Activated naive CD4-positive, alpha-beta T cell treated with anti-CD3 and anti-CD28 coated beads for 36 hours (primary cell): ENCODE measurements at places on chromosomes 1 and 21. TPM values are rescaled to one million over a fixed set of nuclear protein-coding genes. Genes with fewer than 3 reads are reported as not detected.
A peak's percentile ranks its signal among the peaks of the same experiment; 100 is the strongest.

GRCh38 chr1:117942293-117942692, 12.8 kb downstream of the WDR3 start:
- H3K4me1 ChIP-seq: no peaks in the 10 kb centered on the region
- peaks cover 53% of the 10 kb centered on the region for H3K36me3 ChIP-seq
- no peak overlapping the region for H3K27ac ChIP-seq
- no peak for DNase-seq
- no peak overlapping the region for H3K4me3 ChIP-seq

Gene DCDC2B
- not detected for total RNA-seq

Gene LCE6A
- not detected for total RNA-seq

GRCh38 chr21:14259747-14260146, 43.8 kb downstream of the RBM11 start:
- DNase-seq: no peak
- no peak overlapping the region for H3K27ac ChIP-seq
- H3K4me1 ChIP-seq: peaks cover 8% of the 10 kb centered on the region
- H3K27me3 ChIP-seq: no peaks in the 10 kb centered on the region
- no peak overlapping the region for H3K4me3 ChIP-seq

Gene LAPTM5
- 208 TPM for total RNA-seq

DNA sequence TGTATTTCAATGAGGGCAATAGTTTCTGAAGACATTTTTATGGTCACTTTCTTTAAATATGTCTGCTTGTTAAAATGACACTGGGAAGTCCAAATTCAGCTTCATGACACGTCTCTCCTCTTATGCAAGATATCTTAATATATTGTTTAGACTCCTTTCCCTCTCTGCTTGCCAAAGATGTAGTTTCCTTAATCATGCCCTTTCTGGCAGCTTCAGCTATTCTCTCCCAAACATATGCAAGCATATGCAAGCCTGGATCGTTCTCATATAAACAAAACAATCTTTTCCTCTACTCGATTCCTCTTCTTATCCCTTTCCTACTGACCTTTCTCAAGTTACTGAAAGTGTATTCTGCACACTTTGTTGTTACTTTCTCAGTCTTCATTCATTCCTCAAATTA, 372.2 kb downstream of the PTBP2 start:
- H3K27ac ChIP-seq: no peak overlapping the region
- no peaks in the 10 kb centered on the region for H3K27me3 ChIP-seq
- DNase-seq: no peak
- H3K36me3 ChIP-seq: peaks cover 8% of the 10 kb centered on the region

DNA sequence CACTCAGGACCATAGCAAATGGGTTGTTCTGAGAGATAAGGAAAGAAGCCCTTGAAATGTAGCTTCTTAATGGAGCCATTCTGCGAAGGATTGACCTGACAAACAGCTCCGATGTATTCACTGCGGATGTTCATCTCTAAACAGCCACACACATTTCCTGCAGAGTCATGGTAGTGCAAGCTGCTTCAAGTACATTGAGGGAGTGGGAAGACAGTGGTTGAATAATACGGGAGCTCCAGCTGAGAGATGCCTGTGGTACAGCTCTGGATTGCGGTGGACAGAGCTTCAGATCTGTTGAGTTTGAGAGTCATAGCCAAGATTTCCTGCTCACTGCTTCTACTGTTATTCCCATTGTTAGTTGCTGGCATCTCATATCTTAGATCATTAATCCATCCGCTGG, 86.6 kb downstream of the ZBTB18 start:
- peak; percentile 21 for DNase-seq
- peaks cover 3% of the 10 kb centered on the region for H3K27me3 ChIP-seq
- H3K4me3 ChIP-seq: peak overlapping the region; percentile 47
- H3K4me1 ChIP-seq: peaks cover 10% of the 10 kb centered on the region
- H3K27ac ChIP-seq: no peak overlapping the region

DNA sequence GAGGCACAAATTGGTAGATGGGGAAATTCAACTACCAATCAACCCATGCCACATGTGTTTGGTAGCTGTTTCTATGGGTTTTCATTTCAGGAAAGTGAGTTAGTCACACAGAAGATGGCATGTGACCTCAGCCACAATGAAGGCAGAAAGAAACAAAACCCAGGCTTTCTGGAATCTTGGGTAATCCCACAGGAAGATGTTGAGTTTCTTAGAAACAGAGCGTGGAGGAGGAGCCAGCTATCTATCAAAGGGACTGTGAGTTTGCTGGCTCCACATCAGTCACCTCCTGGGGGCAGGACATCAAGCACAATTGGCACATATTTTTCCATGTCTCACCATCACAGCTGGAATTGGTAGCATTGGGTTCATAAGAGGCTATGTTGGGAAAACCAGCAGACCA, 188.9 kb upstream of the PLXNA2 start:
- no peaks in the 10 kb centered on the region for H3K4me1 ChIP-seq
- no peak for DNase-seq
- H3K4me3 ChIP-seq: no peak overlapping the region
- no peak overlapping the region for H3K27ac ChIP-seq
- peaks cover 3% of the 10 kb centered on the region for H3K27me3 ChIP-seq
- H3K36me3 ChIP-seq: no peaks in the 10 kb centered on the region

DNA sequence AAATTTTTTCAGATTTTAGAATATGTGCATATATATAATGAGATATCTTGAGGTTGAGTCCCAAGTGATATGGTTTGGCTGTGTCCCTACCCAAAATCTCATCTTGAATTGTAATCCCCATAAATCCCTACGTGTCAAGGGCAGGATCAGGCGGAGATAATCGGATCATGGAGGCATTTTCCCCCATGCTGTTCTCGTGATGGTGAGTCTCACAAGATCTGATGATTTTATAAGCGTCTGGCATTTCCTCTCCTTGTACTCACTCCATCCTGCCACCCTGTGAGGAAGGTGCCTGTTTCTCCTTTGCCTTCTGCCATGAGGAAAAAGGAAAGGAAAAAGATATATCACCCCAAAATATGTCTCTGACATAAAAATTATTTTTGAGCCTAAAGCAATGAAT, 64.6 kb downstream of the TOR3A start:
- no peaks in the 10 kb centered on the region for H3K27me3 ChIP-seq
- peaks cover 23% of the 10 kb centered on the region for H3K4me1 ChIP-seq
- DNase-seq: no peak
- H3K27ac ChIP-seq: no peak overlapping the region
- H3K36me3 ChIP-seq: peaks cover 9% of the 10 kb centered on the region

DNA sequence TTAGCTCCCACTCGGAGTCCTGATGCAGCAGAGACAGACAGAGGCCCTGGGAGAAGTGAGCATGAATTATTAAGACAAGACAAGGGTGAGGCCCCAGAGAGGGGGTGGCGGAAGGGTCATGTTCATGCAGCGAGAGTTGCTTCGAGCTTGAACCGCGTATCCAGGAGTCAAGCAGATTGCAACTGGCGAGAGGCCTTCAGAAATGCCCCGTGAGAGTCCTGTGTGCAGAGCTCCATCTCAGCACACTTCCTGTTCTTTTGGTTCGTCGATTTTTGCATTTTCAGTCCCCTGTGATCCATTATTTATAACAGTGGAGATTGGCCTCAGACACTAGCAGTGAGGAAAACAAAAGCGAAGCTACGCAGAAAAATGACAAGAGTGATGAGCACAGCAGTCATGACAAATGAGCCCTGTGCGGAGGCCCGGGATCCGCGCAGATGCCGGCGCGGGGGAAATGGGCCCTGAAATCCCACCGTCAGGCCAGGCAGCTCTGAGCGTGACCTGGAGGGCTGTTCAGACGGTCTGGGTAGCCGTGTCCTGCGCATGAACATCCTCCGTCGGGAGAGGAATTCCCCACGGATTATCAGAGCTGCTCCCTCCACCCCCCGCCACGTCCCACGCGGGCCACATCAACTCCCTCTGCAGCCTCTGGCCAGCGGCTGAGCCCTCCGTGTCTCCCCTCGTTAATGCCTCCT, 15.0 kb downstream of the PDE9A start:
- peaks cover 2% of the 10 kb centered on the region for H3K4me1 ChIP-seq
- no peak overlapping the region for H3K4me3 ChIP-seq
- H3K27ac ChIP-seq: no peak overlapping the region
- no peaks in the 10 kb centered on the region for H3K27me3 ChIP-seq
- no peak for DNase-seq

DNA sequence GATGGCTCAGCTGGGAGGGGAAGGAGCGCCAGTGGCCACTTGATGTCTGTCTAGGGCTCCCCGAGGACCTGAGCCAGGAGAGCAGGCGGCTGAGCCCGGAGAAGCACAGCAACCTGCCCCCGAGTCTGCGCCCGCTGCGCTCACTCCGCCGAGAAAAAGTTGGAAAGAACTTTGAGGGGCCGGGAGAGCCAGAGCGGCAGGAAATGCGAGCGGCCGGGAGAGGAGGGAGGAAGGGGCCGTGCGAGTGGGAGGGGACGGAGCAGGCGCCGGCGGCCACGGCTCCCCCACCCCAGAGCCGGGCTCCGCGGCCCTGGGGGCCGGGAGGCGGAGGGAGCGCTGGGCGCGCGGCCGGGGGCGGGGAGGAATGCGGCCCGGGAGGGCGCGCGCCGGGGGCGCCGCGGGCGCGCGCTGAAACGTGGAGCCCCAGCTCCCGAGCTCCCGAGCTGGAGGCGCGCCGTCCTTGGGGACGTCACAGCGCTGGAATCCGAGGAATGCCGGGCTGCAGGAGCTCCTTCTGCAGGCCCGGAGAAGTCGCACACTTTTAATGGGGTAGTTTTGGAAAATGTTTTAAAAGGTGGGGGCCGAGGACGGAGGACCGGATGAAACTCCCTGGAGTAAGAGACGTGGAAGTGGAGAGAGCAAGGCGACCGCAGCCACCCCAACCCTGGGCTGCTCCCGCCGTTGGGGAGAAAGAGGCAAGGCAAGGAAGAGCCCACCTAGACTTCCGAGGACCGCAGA, at the start of gene PTPN14:
Gene PTPN14, minus strand, starts transcription at position 167 of the 738 bp plus-strand sequence. CDS start 86,799 bp downstream, outside the sequence.
- H3K4me3 ChIP-seq: peak within 1 kb of the TSS; percentile 80
- peaks cover 46% of the 10 kb centered on the region for H3K27me3 ChIP-seq
- no peak within 1 kb of the TSS for H3K27ac ChIP-seq
- H3K4me1 ChIP-seq: peaks cover 6% of the 10 kb centered on the region

DNA sequence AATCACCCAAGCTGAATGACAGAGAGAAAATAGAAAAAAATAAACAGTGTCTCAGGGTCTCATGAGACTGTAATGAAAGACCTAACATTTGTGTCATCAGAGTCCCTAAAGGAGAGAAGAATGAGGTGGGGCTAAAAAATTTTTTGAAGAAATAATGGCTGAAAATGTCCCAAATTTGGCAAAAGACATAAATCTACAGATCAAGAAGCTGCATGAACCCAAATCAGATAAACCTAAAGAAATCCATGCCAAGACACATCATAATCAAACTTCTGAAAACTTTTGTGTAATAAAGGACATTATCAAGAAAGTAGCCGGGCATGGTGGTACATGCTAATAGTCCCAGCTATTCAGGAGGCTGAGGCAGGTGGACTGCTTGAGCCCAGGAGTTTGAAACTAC, 29.2 kb downstream of the LEMD1 start:
- no peak overlapping the region for H3K27ac ChIP-seq
- no peak overlapping the region for H3K4me3 ChIP-seq
- no peaks in the 10 kb centered on the region for H3K4me1 ChIP-seq
- DNase-seq: no peak

DNA sequence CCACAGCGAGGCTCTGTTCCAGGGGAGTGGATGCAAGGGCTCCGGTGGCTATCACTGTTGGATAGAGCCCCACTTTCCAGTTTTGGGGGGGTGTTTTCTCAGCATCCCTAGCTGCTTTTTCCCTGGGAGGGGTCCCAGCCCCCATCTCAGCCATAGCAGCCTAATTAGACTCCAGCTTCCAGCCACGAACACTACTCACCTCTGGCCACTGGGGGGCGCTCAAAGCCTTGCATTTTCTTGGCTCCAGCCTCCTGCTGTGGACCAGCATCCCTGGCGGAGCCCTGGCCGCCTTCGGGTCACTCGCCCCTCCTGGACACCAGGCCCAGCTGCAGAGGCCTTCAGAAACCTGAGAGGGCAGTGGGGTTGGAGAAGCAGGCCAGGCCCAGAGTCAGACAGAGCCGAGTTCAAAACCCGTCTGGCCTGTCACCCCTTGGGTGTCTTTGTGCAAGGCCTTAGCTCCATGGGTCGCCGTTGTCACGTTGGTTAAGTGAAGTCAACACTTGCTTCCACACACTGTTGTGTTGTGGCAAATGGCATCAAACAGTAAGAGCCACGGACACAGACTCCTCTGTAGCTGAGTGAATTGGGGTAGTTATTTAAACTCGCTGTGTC, 93.5 kb upstream of the ACTL8 start:
- no peak overlapping the region for H3K4me3 ChIP-seq
- no peaks in the 10 kb centered on the region for H3K27me3 ChIP-seq
- H3K4me1 ChIP-seq: no peaks in the 10 kb centered on the region
- no peaks in the 10 kb centered on the region for H3K36me3 ChIP-seq
- DNase-seq: peak; percentile 78

Gene KRTAP10-5
- total RNA-seq: not detected

Gene OLIG2
- not detected for total RNA-seq

Gene TMEM269
- 0.24 TPM for total RNA-seq

GRCh38 chr1:111085676-111086075, 54.2 kb downstream of the DRAM2 start:
- H3K27me3 ChIP-seq: peaks cover 14% of the 10 kb centered on the region
- H3K4me1 ChIP-seq: no peaks in the 10 kb centered on the region
- H3K27ac ChIP-seq: no peak overlapping the region
- no peak overlapping the region for H3K4me3 ChIP-seq

DNA sequence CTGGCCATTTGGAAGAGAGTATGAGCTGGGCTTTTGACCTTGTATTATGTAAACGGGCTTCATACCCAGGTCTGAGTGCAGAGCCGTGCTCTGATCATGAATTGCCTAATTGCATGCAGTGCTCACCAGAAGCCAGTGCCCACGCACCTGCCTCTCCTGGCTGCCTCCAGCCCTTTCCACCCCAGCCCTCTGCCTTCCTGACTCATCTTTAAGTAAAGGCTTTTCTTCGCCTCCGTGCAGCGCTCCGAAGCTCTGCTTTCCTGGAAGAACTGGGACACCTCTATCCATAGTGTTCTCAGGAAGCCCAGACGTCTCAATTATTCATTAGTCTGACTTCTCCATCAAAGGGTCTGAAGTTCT, 413.7 kb downstream of the PTPRU start:
- H3K36me3 ChIP-seq: no peaks in the 10 kb centered on the region
- H3K4me3 ChIP-seq: no peak overlapping the region
- no peak overlapping the region for H3K27ac ChIP-seq
- DNase-seq: no peak
- H3K27me3 ChIP-seq: peaks cover 10% of the 10 kb centered on the region

Gene SPRR2G
- total RNA-seq: not detected

- no peak overlapping the region for H3K4me3 ChIP-seq
- peak; percentile 63 for DNase-seq
- no peak overlapping the region for H3K27ac ChIP-seq
- no peaks in the 10 kb centered on the region for H3K36me3 ChIP-seq
Observed at GRCh38 chr1:224205438-224205840, 22.4 kb downstream of the DEGS1 start.

- H3K27me3 ChIP-seq: peaks cover 23% of the 10 kb centered on the region
- DNase-seq: no peak
- no peak overlapping the region for H3K27ac ChIP-seq
- no peak overlapping the region for H3K4me3 ChIP-seq
- H3K36me3 ChIP-seq: no peaks in the 10 kb centered on the region
- H3K4me1 ChIP-seq: peaks cover 14% of the 10 kb centered on the region
Observed at GRCh38 chr1:1437904-1438376, 2.5 kb downstream of the VWA1 start.
